CD4-positive, alpha-beta T cell treated with Interleukin-12 subunit alpha and Interleukin-12 subunit beta, for 1 hour (primary cell): ENCODE measurements at places on chromosomes 1 and 21.

- DNase-seq: no peak
Measured at GRCh38 chr1:16464917-16465625, 24.5 kb downstream of the NECAP2 start.

GRCh38 chr1:205849619-205850355, at the start of gene PM20D1:
Gene PM20D1, minus strand, starts transcription at chr1:205850132. Its CDS starts 60 bp downstream, at chr1:205850072.
- DNase-seq: peak; percentile 94

- DNase-seq: no peak
Measured at GRCh38 chr1:118483245-118484006, 298.4 kb upstream of the SPAG17 start.

DNA sequence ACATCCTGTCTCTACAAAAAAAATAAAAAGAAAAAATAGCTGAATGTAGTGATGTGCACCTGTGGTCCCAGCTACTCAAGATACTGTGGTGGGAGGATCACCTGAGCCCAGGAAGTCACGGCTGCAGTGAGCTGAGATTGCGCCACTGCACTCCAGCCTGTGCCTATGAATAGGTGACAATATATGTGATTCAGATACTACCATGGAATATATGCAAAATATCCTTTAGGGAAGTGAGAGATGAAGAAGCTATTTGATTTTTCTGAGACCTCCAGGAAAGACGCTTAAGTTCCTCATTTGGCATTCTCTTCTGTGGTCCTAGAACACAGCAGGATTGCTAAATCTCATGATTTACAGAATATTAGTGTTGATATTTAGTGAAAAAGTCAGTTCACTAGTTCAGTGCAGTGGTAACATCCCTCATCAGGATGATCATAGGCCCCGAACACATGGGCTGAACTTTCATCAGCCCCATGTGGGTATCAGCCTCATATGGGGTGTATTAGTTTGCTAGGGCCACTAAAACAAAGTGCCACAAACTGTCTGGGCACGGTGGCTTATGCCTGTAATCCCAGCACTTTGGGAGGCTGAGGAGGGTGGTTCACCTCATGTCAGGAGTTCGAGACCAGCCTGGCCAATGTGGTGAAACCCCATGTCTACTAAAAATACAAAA, 6.0 kb upstream of the VASH2 start:
- no peak for DNase-seq

DNA sequence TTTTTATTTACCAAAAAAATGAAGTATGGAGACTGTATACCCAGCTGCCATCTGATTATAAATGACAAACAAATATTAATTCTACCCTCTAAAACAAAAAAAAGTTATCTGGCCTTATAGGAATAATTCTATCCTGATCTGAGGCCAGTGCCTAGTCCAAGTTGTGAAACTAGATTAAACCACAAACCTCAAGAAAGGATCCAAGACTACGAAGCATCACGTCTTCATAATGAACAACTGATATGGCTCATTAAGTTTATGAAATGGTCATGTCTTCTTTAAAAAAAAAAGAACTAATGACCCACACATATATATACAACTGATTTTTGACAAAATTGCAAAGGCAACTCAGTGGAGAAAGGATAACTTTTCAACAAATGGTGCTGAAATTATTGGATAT, 32.4 kb upstream of the CTTNBP2NL start:
- no peak for DNase-seq
